ENCODE measurements at places on chromosomes 4 and X.

GRCh38 chrX:20116577-20117240, at the start of gene MAP7D2:
TSS of gene MAP7D2 (minus strand) at chrX:20116907. CDS start at chrX:20116879, 28 bp downstream.
- no peak for DNase-seq

- DNase-seq: peak; percentile 25
Measured at GRCh38 chr4:14125375-14126129, 498.0 kb upstream of the BOD1L1 start.

DNA sequence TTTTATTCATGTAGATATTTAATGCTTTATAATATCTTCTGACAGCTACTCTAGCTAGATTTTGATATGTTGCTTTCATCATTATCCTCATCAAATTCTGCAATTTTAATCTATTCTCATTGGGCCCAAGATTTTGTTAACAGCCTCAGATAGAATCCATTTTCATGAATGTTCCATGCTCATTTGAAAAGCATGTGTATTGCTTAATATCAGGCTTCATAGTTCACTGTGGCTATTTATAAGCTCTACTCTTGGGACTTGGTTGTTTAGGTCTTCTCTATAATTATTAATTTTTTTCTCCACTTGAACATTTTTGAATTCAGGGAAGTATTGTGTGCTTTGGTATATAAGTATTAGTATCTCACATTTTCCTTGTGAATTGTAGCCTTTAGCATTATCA, 41.8 kb downstream of the RAB40A start:
- DNase-seq: no peak

DNA sequence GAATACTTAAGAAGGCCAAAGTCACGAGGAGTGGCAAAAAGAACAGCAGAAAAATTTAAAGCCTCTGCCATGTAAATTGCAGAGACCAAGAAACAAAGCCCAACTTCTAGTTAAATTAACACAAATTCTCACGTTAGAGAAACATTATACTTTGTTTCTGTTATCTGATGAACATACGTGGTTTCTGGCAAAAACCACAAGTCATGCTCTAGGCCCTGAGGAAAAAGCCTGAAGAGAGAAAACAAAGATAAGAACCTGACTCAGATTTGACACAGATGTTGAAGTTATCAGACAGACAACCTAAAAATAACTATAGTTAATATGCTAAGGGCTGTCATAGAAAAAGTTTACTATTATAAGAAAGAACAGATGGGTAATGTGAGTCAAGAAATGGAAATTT, 149.1 kb upstream of the PCDH10 start:
- no peak for DNase-seq

- DNase-seq: no peak
Measured at GRCh38 chr4:119570401-119570800, 58.2 kb downstream of the PDE5A start.

- DNase-seq: no peak
Measured at GRCh38 chr4:23034731-23035130, 342.0 kb downstream of the GBA3 start.

- DNase-seq: peak; percentile 0
Measured at GRCh38 chrX:7582191-7582590, 260.8 kb upstream of the VCX start.

- no peak for DNase-seq
Measured at GRCh38 chr4:184416913-184417734, 57.2 kb downstream of the IRF2 start.

DNA sequence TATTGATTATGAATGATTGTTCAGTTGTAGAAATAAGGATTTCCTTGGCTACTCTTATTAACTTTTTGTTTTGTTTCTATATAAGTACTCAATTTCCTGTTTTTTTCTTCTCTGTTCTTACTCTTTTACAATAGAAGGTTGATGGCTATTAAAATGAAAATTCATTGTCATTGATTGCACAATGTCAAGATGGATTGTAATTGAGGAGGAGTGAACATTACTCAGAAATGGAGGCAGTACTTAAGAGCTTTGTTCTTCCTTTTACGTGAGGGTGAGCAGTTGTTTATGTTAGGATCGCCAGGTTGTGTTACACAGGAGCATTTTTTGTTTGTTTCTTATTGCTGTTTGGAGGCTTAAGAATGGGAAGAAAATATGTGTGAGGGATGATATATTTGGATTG, 2062.4 kb downstream of the ARAP2 start:
- DNase-seq: no peak

DNA sequence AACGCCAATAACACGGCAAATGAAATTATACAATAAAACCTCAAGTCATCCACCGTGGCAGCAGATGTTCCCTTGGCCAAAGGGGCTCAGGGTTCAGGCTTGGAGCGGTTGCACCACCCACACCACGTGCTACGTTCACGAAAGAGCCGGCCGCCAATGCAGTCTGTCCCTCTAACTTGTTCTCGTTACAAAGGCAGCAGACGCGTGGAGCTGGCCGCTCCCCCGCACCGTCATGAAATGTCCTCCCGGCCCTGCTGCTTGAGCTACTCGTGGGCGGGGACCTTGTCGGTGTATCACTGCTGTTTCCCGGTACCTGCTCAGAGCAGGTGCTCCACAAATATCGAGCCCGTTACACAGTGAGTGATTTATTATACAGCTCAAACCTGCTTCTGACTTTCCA, 36.4 kb upstream of the MAN2B2 start:
- no peak for DNase-seq

DNA sequence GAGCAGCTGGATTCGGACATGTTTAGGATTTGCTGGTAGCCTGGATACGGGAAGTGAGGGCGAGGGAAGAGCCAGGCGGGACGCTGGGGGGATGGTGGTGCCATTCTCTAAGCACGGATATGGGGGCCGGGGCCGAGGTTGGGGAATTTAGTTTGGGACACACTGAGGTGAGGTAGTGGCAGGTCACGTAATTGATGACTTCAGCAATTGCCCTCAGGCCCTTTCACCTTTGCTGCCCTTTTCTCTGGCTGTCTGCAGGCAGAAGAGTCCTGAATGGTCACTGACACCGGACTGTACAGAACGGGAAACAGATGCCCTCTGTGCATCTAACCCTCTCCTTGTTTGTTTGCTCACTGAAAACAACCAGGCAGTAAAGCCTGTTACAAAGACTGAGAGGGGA, 16.9 kb upstream of the HMGB3 start:
- DNase-seq: no peak

- DNase-seq: no peak
Measured at GRCh38 chr4:156242390-156242789, 288.7 kb upstream of the CTSO start.

DNA sequence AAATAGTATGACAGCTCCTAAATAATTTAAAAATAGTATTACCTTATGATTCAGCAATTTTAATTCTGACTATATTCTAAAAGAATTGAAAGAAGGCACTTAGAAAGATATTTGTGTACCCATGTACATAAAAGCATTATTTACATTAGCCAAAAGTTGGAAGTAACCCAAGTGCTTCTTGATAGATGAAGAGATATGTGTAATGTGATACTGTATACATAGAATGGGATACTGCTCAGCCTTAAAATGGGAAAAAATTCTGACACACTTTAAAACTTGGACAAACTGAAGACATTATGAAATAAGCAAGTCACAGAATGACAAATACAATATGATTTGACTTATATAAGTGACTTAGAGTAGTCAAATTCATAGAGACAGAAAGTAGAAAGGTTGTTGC, 112.2 kb downstream of the IDS start:
- DNase-seq: no peak

GRCh38 chr4:147538711-147539110, 57.8 kb downstream of the EDNRA start:
- DNase-seq: no peak

DNA sequence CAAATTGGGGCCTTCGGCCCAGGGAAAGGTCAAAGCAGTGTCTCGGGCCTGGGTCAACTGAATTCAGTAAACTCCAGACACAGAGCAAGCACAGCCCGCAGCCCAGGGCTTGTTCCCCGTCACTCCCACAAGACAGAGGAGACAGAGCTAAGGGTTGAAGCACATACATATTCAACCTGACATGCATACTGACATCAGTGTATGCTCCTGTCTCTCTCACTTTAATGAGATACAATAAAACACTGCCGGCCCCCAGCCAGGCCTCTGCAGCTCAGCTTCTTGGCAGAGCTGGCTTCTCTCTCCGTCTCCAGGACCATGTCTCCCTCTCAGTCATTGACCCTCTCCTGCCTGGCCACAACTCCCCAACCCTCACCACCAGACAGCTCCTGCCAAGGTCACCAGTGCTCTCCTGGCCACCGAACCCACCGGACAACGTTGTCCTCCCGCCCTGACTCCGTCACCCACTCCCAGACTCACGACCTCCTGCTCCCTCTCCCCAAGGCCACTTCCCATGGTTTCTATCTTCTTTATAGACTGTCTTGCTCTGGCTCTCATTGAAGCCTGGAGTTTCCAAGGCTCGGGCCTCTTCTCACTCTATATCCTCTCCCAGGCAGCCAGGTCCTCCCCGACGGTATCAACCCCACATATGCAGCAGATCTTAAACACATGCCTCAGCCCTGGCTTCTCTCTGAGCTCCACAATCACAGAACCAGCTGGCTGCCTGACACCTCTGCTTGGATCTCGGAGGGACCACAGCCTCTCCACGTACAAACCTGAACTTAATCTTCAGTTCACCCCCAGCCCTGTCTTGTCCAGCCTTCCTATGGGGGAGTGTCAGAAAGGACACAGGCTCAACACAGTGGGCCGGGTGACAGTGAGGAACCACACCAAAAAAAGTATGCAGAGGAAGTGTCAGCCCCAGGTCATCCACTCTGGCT, 67.7 kb upstream of the C4orf50 start:
- no peak for DNase-seq

GRCh38 chr4:129379429-129379828, 283.5 kb downstream of the C4orf33 start:
- DNase-seq: no peak

DNA sequence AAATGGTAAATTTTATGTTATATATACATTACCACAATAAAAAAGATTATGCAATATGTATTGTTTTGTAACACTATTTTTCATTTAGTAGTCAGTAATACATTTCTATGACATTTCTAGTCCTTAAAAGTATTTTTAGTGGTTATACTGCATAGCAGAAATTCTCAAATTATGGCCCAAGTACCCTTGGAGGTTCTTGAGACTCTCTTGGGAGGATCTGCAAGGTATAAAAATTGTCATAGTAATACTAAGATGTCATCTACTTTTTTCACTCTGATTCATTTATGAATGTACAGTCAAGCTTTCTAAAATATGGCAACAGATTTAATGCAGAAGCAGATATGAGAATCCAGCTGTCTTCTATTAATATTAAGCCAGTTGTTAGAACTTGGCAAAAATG, 138.6 kb upstream of the NAP1L5 start:
- DNase-seq: no peak

- no peak for DNase-seq
Measured at GRCh38 chrX:46180258-46180687, 364.9 kb downstream of the ZNF674 start.

DNA sequence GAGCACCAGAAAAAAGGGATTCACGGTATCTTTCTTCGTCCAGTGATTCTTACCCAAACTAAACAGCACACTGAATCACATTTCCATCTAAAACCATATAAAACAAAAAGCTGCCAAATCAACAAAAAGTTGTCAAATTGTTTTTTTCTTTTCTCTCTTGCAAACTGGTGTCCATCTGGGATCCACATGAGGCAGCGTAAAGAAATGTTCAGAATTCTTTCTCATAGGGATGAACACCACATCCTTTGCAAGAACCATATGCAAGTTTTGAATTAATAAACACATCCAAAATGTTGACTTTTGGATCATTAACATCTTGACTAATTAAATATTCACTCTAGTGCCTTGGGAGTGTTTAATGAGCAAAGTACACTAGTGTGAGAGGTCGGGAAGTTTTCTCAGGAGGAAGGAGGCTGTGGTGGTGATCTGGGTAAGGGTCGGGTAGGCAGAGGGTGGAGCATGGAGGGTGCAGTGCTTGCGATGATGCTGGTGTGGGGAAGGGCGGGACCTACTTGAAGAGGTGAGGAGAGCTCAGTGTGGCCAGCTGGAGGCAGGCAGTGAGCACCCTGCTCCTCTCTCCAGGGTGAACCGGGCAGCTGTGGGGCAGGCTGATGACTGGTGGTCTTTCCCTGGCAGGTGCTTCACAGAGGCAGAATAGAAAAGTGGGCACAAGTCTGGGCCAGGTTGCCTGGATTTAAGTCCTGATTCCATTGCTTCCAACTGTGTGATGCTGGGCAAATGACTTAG, 72.8 kb downstream of the NSUN7 start:
- no peak for DNase-seq

DNA sequence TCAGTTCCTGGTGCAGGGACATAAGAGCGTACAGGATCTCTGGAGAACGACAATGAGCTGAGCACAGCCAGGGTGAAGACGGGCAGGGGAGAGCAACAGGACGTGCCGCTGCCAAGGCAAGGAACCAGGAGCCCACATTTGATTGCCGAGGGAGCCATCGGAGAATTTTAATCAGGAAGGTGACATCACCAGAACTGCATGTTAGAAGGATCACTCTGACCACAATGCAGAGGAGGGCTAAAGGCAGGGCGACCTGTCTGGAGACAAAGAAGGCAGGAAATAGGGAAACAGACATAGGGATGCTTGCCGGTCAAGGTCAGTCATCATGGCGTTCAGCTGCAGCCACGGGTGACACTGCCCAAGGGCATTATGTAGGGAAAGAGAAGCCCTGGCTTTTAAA, 81.4 kb downstream of the RBM47 start:
- DNase-seq: no peak

DNA sequence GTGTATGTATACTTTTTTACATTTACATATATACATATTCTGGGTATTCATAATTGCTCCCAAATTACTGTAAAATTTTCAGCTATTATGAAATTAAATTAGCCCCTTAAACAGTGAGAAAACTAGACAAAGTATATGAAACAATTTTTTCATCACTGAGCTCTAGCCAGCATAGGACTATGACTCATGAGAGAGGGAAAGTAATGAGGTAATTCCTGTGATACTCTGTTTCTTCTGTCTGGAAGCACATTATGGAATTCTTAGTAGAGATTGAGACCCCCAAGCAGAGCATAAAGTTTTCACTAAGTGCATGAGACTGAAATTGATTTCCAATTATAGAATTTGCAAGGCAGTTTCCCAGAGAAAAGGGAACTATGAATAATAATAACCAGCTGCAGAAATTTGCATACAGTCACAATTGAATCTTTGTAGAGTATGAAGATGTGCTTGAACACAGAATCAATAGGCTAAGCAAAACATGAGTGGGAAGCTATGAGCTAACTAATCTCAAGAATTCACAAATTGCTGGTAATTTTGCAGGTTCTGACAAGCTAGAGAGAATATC, 779.3 kb downstream of the ARAP2 start:
- DNase-seq: peak; percentile 85

GRCh38 chr4:133320576-133321170, 171.6 kb downstream of the PCDH10 start:
- DNase-seq: peak; percentile 27

DNA sequence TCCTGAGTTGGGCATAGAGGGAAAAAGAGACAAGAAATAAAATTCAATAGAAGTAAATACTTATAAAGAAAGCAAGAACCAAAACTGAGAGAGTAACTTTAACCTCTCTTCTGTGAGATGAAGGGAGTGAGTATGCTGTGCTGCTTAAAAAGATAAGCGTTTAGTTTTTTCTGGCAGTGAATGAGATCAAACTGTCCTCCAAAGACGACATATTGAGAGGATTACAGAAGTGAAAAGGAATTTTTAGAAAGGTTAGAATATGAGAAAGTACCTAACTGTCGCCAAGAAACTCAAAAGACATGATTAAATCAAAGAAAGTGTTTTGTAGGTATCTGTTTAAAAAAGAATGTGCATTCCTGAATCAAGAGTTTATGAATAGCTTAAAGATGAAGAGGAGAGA, 16.0 kb downstream of the GAB1 start:
- DNase-seq: no peak

GRCh38 chr4:43512253-43512652, 619.7 kb downstream of the GRXCR1 start:
- DNase-seq: no peak
